ENCODE measurements at places on chromosomes 2 and 18.

DNA sequence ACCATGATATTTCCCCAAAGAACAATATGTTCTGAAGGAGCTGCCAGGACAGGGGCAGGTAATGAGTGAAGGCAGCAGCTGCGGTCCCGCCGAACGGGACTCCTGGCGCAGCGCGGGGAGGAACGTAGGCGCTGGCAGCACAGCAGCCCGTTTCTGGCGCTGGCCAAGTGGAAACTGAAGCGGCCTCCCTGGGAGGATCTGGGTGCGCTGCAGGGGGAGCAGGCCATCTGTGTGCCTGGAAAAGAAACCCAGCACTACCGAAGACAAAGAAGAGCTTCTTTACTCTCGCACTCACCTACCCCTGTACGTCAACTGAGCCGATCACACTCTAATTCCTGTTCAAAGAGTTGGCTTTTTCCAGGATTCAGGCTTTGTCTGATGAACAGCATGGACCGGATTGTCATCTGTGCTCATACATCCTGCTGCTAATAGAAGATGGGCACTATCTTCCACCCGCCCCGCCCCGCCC is 11.8 kb downstream of the G6PC2 start:
- no peak for DNase-seq

DNA sequence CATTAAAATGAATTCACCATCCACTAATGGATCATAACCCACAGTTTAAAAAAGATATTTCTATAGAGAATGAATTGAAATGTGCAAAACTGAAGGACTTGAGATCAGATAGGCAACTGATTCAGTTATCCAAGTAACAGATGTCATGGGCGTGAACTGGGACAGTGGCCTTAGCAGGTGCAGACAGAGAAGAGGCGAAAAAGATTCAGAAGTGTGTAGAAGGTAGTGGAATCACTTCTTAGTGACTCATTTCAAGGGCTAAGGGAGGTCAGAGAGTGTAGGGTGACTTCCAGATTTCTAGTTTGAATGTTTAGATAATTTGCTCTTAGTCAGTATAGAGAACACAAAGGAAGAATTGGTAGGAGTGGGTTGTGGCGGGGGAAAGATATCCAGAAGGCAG is 79.7 kb downstream of the EHBP1 start:
- DNase-seq = no peak

DNA sequence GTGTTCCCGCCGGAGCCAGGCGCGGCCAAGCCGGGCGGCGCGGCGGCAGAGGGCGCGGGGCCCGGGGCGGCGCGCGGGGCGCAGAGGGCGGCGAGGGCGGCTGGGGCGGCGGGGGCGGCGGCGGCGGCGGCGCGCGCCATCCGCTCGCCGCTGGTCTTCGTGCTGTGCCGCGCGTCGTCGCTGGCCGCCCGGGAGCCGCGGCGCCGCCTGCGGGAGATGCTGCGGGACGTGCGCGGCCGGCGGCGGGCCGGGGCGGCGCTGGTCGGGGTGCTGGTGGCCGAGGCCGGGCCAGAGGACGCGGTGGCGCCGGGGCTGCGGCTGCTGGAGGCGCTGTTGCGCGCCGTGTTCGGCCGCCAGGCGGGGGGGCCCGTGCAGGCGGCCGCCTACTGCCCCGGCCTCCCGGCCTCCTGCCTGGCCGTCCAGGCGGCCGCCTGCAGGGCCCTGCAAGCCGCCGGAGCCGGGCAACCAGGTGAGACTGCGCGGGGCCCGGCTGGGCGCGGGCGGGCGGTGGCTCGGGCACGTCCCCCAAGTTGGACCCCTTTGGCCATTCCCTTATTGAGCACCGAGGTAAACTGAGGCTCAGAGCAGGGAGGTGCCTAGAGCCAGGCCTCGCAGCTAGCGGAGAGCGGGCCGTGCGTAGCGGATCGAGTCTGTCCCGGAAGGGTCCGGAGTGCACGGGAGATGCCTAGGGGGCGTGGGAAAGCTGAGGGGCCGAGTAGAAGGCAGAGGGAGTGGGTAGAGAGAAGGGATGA is 584 bp downstream of the C2orf72 start:
- no peak for DNase-seq

DNA sequence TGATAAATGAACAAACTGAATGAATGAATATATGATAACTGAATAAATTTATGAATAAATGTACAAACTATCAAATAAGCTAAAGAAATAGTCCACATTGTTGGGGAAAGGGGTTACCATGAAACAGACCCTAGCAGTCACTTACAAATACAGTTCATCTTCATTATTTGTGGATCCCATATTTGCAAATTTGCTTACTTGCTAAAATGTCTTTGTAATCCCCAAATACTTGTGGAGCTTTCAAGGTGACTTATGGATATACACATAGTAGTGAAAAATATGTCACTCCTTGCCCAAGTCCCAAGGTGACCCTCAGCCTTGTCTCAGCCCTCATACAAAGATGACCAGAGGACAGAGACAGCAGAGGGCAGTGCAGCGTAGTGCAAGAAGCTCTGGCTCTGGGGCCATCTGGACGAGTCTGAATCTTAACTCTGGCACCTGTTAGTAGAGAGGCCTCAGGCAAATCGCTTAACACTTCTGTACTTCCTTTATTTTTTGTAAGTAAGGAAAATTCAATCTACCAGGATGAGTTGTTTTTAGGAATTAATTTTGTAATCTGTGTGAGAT is 3.1 kb downstream of the PAIP2B start:
- DNase-seq = no peak

GRCh38 chr2:7773362-7774360 is 856.4 kb downstream of the RNF144A start:
- no peak for DNase-seq

- no peak for DNase-seq
Measured at GRCh38 chr2:143088388-143088787, 40.8 kb upstream of the ARHGAP15 start.

- DNase-seq = no peak
Measured at GRCh38 chr2:210303498-210303897, 11.5 kb downstream of the MYL1 start.

DNA sequence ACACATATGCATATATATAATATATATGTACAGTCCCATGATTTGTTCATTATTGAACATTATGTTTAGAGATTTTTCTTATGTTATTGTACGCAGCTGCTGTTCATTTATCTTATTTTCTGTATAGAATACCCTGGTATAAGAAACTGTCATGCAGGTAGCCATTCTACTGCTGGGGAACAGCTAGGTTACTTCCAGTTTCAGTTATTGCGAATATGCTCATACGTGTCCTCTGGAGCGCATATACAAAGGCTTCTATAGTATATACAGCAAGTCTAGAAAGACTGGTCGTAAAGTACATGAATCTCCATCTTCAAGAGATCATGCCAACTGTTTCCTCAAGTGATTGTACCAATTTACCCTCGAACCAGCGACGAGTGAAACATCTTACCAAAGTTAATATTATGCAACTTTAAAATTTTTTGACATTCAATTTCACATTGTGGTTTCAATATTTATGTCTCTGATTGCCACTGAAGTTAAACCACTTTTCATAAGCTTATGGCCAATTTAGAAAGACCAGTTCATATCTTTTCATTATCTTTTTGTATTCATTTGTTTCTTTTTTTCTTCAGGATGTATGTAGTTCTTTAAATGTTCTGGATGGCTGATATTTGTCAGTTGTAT is 53.5 kb downstream of the RDH14 start:
- DNase-seq = no peak

- no peak for DNase-seq
Measured at GRCh38 chr2:165897726-165898125, 55.9 kb downstream of the TTC21B start.

GRCh38 chr2:181231886-181232621 is 225.1 kb upstream of the ITGA4 start:
- no peak for DNase-seq

DNA sequence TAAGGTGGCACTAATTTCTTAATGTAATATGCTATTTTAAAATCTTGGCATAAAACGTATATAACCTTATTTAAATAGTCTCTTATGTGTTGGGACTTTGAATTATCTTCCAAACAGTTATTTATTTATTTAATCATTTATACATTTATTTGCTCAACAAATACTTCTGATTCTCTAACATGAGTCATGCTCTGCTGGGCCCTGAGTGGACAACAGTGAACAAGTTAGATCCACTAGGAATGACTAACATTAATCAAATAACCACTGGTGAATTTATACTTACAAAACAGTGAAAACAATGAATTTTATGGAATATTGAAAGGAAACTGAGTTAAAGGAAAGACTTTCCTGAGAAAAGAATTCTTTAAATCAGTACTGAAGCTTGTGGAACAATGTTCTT is 1257.2 kb upstream of the CHAC2 start:
- no peak for DNase-seq

GRCh38 chr2:9360701-9361100 is 62.6 kb downstream of the ITGB1BP1 start:
- no peak for DNase-seq

DNA sequence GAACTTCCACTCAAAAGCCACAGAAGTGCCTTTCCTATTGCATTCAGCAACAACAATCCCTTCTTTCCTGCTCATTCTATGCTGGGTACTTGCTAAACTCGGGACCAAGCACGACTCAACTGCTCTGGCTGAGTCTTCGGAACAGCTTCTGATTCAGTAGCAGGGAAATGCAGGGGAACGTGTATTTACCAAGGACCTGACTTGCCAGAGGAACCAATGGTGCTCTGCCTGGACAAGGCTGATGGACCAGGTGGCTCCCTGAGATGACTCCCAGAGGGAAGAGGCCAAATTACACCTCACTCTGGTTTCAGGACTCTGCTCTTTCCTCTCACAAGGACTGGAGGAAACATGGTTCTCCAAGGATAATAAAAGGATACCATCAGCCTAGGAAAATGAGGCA is 12.2 kb downstream of the CXCR2 start:
- no peak for DNase-seq

- no peak for DNase-seq
Measured at GRCh38 chr2:205720451-205720902, 38.2 kb downstream of the NRP2 start.

DNA sequence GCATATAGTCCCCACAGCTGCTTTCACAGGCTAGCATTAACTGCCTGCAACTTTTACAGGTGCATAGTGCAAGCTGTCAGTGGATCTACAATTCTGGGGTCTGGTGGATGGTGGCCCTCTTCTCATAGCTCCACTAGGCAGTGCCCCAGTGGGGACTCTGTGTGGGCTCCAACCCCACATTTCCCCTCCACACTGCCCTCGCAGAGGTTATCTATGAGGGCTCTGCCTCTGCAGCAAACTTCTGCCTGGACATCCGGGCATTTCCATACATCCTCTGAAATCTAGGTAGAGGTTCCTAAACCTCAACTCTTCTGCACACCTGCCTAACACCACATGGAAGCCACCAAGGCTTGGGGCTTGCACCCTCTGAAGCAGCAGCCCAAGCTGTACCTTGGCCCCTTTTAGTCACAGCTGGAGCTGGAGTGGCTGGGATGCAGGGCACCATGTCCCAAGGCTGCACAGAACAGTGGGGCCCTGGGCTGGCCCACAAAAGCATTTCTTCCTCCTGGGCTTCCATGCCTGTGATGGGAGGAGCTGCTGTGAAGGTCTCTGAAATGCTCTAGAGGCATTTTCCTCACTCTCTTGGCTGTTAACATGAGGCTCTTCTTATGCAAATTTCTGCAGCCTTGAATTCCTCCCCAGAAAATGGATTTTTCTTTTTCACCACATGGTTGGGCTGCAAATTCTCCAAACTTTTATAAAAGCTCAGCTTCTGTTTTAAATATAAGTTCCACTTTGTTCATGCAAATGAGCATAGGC is 59.3 kb downstream of the KDM3A start:
- DNase-seq = no peak

DNA sequence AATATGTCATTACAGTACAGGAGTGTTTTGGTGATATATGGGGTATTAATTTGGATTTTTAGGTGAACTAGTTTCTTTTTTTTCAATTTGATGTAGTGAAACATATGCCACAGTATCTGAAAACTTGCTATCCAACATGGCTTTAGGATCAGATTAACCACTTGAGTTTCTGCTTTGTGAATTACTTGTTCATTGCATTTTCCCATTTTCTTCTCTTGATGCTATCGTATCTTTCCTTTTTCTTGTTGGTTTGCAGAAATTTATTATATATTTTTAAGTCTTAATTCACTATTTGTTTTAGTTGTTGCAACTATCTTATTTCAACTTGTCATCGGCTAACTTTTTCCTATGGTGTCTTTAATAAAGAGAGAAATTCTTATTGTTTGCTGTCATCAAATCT is 8.8 kb downstream of the IL36A start:
- DNase-seq = no peak

DNA sequence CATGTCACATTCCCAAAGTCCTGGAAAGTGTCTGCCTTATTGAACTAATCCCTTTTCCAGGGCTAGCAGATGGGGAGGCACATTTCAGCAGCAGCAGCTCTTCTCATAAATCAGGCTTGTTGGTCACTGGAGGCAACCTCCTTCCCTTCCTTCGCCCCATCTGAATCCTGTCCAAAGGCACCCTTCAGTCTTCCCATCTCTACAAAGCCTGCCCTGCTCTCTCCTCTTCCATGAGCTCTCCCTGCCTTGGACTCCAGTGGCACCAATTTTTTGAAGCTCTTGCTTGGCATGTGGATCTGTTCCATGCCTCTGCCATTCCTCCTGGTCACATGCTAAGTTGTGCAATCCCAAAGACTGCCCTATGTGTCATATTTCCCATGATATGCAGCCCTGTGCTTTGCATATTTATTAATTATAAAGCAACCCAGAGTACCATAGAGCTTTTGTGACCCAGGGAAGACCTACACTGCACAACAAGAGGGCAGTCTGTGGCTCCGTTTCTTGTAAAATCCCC is 70.3 kb downstream of the ANTXR1 start:
- DNase-seq = no peak

All from activated CD4-positive, alpha-beta T cell treated with anti-CD3 and anti-CD28 coated beads, Interleukin-2, amount 50 U/mL, for 24 hours (primary cell).